ENCODE measurements at places on chromosomes 12 and 14.

GRCh38 chr12:95858451-95859343 is at the start of gene SNRPF:
Gene SNRPF (plus strand): TSS chr12:95858952. CDS start chr12:95859074, 122 bp downstream.
- DNase-seq: peak; percentile 95

- DNase-seq: no peak
Measured at GRCh38 chr14:34650786-34651584, 21.0 kb upstream of the SNX6 start.

GRCh38 chr12:131917711-131918306 is 11.3 kb upstream of the PUS1 start:
- DNase-seq: no peak

GRCh38 chr12:40324261-40324660 is 99.5 kb downstream of the LRRK2 start:
- DNase-seq: no peak

- DNase-seq: no peak
Measured at GRCh38 chr12:103442822-103443221, 52.9 kb downstream of the C12orf42 start.

- no peak for DNase-seq
Measured at GRCh38 chr12:104588921-104589590, 132.3 kb downstream of the CHST11 start.

DNA sequence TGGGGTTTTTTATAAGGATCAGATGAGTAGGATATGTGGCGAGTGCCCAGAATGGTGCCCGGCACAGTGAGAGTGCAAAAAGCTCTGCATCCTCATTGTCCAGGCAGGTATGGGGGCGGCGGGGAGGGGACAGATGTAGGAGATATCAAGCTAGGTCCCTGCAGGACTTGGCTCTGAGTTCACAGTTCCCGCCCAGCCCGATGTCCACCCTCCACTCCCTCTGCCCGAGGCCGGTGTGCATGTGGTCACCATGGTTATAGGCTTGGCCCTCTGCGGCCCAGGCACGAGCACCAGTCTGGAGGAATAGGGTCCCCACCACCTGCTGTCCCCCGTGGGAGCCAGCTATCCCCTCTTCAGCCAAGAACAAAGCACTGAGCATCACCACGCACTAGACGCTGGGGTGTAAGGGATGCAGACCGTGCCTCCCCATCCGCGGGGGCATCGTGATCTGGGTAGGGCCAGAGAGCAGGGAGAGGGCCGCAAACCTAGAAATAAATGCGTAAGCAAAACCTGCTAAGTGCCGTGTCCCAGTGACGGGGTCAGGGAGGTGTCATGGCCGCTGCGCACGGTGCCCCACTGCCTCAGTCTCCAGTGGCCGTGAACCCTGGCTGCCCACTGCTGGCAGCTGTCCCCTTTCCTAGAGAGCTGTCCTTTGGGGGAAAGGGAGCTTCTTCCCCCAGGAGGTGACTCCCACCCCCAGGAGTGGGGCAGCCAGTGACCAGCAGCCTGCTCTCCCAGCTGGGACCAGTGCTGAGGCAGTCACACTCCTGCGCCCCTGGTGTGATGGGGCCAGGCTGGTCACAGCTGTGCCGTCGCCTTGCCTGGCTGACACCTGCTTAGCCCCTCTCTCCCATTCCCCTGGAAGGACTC is 12.0 kb downstream of the RFLNA start:
- no peak for DNase-seq

DNA sequence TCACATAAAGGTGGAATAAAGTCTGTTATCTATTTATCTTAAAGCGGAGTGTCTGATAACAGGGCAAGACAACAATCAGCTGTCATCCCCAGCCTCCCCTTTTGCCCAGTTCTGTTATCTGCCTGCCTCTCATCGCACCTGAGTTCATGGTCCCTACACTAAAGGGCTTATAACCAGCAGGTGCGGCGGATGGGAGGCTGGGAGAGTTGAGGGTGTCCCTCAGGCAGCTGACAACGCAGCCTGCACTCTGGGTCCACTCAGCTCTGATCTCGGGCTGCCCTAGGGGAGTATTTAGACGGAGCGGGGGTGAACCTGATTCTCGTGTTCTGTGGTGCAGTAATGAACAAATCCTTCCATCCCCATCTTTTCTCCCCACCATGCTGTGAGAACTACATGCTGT is 34.0 kb upstream of the JDP2 start:
- DNase-seq: no peak

- DNase-seq: no peak
Measured at GRCh38 chr12:69906411-69907216, 81.6 kb downstream of the MYRFL start.

GRCh38 chr12:123532808-123533649 is 490 bp downstream of the RILPL1 start:
- no peak for DNase-seq

DNA sequence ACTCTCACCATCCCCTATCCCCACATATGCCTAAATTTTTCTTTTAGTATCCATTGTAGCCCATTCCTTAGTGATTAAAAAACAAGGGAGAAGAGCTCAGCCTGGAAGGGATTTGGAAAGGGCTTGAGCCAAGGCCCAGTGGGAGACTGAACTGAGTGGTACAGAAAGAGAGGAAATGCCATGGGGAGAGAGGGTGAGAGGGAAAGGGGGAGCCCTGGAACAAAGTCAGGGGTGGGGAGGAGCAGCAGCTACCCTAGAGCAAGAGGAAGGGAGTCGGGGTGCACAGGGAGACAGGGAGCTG is 2.6 kb upstream of the ATN1 start:
- DNase-seq: no peak

GRCh38 chr12:90940872-90941499 is 14.0 kb downstream of the CCER1 start:
- DNase-seq: no peak

DNA sequence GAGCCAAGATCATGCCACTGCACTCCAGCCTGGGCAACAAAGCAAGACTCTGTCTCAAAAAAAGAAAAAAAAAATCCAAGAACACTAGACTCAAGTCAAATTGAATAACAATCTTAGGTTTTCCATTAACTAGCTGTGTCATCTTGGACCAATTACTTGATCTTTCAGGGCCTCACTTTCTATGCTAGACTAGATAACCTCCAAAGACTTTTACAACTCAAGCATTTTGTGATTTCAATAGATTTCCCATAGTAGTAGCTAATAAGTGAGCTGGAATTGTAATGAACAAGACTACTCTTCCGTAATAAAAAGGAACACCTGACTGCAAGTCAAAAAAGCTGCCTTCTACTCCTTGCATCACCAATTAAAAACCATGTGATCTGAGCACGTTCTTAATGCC is 127.0 kb upstream of the SSTR1 start:
- no peak for DNase-seq

GRCh38 chr12:10186299-10186698 is 7.5 kb downstream of the TMEM52B start:
- no peak for DNase-seq

DNA sequence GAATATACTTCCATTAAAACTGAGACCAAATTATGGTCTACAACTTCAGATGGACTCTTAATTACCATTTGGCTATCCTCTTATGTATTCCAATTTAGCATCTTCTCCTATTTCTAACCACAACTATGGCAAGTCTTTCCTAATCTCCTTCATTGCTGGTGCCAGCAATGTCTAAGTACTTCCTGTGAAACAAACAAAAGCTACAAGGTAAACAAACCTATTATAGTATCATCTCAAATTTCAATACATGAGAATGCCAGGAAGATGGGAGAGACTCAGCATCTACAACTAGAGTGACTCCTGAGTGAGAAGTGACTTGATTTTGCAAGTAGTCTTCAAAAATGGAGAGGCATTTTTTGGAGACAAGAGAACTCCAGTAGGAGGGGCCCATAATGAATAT is 202.9 kb upstream of the ATXN7L3B start:
- DNase-seq: no peak

DNA sequence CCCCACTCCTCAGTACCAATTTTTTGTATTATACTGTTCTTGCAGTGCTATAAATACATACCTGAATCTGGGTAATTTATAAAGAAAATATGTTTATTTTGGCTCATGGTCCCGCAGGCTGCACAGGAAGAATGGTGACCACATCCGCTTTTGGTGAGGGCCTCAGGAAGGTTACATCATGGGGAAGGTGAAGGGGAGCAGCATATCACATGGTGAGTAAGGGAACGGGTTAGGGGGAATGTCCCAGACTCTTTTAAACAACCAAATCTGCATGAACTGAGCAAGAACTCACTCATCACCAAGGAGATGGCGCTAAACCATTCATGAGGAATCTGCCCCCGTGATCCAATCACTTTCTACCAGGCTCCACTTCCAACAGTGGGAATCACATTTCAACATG is 40.0 kb downstream of the OSBPL8 start:
- no peak for DNase-seq

GRCh38 chr12:95055057-95055456 is 18.4 kb downstream of the NR2C1 start:
- DNase-seq: no peak

DNA sequence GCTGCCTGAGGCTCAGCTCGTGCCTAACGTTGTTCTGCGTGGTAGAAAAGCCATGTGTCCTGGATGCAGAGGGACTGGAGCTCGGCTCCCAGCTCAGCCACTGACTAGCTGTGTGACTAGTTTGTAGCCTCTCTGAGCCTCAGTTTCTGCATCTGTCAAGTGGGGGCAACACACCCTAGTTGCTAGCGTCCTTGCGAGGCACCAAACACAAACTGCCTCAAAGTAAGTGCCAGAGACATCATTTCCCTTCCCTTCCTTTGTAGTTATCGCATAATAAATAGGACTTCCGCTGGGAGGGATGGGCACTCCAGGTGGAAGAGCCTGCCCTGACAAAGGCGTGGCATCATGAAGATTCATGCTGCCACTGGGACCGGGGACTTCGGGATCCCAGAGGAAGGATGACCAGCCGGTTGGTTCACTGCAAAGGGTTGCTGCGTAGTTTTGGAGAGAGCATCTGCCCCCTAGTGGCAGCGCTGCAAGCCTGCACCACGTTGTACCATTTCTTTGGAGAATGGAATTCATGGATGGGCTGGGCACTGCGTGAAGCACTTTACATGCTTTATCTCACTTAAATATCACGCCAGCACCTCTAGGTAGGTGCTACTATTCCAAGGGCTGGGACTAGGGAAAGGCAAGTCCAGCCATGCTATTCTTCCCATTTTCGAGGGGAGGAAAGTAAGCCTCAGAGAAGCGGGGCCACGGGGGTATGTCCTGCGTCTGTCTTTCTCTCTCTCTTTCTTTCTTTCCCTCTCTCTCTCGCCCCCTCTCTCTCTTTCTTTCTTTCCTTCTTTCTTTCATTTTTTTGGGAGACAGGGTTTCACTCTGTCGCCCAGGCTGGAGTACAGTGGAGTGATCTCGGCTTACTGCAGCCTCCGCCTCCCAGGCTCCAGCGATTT is 4.6 kb downstream of the CCDC197 start:
- DNase-seq: peak; percentile 41

DNA sequence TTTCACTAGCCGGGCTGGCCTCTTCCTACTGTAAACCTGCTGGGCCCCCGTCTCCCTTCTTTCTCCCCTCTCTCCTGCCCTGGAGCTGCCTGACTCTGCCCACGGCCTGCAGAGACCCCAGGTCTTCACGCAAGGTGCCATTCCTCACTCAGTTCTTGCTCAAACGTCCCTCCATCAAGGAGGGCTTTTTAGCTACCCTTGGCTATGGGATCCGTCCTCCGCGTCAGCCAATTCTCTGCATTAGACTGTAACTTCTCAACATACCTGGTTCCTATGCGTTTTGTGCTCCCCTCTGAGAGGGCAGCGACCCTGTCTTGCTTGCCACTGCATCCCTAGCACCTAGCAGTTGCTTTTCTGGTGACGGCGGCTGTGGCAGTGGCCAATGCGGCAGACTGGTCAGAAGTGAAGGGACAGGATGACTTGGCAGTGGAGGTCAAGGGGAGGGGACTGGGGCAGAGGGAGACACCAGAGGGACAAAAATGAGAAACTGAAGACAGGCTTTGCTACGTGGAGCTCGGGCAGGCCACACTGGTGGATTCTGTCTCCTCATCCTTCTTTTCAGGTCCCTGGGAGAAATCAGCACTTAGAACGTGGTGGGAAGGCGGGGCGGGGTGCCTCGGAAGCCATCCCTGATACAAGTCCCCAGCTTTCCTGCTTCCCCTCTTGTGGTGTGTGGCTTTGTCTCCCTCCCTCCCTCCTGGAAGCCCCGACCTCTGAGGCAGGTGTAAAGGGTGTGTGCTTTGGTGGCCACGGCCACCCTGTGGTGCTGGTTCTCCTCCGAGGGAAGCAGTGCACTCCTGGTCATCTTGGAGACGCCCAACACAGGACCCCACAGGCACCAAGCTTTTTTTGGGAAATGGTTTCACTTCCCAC is 1.8 kb downstream of the B3GNT4 start:
- no peak for DNase-seq

DNA sequence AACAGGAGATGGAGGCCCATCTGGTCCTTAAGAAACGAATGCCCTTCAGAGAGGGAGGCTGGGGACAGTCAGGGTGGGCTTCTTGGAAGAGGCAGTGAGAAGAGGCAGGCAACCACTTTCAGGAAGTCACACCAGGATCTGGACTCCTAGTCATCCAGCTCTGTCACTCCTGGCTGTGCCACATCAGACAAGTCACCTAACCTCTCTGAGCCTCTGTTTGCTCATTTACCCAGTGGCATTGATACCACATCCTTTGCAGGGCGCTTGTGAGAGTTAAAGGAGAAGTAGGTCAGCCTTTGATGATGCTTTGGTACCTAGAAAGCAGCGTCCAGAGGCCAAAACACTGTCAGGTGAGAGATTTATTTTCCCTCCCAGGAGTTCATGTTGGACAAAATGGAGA is 11.1 kb downstream of the CCDC197 start:
- no peak for DNase-seq

DNA sequence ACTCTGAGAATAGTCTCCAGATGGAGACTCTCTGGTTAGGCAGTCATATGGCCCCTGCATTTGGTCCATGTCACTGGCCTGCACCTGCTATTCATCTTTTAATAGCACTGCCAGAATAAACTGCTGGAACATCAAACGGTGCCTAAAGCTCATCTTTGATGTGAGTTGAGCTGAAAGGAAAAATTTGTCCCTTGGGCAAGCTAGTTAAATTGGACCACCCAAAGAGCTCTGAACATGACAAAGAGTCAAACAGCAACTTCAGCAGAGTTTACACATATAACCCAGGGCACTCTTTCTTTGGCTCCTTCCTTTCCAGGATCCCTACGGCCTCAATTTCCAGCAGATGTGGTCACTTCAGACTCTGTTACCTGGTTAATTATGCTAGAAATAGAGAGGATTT is 269.9 kb downstream of the RPL10L start:
- no peak for DNase-seq

GRCh38 chr12:63764481-63764880 is 15.2 kb upstream of the RXYLT1 start:
- DNase-seq: no peak

GRCh38 chr12:80241576-80242273 is 142.4 kb downstream of the OTOGL start:
- DNase-seq: no peak

GRCh38 chr12:88623777-88624548 is 43.7 kb upstream of the KITLG start:
- no peak for DNase-seq
